ENCODE measurements at places on chromosomes 6 and 20. TPM values are rescaled to one million over a fixed set of nuclear protein-coding genes. Genes with fewer than 3 reads are reported as not detected.

- no peak for DNase-seq
Observed at GRCh38 chr6:40973304-40973703, 65.7 kb downstream of the UNC5CL start.

DNA sequence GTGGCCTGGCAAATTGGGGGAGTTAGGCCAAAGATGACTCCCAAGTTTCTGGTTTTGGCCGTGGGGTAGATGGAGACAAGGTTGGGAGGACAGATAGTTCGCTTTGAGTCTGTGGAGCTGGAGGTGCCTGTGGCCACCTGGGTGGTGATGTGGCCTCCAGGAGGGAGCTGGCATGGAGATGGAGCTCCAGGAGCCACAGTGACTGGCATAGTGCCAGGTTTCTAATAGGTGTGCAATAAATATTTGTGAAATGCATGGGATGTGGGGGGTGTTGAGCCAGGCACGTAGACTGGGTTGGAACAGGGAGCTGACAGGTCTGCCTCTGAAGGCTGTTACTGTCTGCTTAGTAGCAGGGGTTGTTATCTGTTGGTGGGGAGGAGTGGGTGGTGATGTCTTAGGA, 102.7 kb downstream of the PAX1 start:
- no peak for DNase-seq

Gene SYNDIG1
- not detected for total RNA-seq

- peak; percentile 24 for DNase-seq
Observed at GRCh38 chr6:128500014-128500413, 20.4 kb downstream of the PTPRK start.

Gene LY6G6F
- total RNA-seq, result not detected

DNA sequence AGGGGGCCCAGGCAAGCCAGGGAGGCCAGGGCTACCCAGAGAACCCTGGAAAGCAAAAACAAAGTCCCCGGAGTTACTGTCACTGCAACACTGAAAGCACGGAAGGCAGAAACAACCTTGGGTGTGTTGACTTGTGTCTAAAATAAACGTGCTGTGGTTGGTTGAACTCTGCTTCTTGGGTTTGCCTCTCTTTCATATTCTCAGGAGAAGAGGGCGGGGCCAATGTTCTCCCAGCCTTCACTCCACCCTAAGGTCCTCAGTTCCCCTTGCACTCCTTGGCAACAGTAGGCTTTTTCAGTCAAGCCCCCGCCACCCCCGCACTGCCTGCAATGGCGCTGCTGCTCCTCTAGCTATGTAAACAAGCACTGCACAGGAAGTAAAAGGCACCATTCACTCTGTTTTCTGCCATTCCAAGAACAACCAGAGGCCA, 60.9 kb downstream of the COL9A1 start:
- DNase-seq, result no peak

Gene BIRC7
- not detected for total RNA-seq

Gene BNIP5
- total RNA-seq, result not detected

- DNase-seq, result peak; percentile 61
Observed at GRCh38 chr6:97697456-97697855, 414.4 kb upstream of the MMS22L start.

- no peak for DNase-seq
Observed at GRCh38 chr20:63082939-63083735, 76.4 kb upstream of the BHLHE23 start.

GRCh38 chr6:6750594-6751265, 162.2 kb downstream of the LY86 start:
- no peak for DNase-seq

Gene EPPIN
- total RNA-seq, result not detected

DNA sequence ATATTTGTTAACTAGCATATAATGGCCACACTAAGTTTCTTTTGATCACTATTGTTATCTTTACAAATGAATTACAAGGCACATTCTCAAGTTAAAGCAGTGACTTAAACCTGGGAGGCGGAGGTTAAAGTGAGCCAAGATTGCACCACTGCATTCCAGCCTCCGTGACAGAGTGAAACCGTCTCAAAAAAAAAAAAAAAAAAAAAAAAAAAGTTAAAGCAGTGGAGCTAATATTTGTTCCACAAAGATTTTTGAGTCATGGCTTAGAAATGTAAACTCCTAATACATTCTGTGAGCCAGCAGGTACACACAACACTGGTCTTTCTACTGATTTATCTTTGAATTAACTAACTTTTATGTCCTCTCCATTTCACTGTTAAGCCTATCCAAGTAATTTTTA, 221.7 kb upstream of the HTR1E start:
- no peak for DNase-seq

DNA sequence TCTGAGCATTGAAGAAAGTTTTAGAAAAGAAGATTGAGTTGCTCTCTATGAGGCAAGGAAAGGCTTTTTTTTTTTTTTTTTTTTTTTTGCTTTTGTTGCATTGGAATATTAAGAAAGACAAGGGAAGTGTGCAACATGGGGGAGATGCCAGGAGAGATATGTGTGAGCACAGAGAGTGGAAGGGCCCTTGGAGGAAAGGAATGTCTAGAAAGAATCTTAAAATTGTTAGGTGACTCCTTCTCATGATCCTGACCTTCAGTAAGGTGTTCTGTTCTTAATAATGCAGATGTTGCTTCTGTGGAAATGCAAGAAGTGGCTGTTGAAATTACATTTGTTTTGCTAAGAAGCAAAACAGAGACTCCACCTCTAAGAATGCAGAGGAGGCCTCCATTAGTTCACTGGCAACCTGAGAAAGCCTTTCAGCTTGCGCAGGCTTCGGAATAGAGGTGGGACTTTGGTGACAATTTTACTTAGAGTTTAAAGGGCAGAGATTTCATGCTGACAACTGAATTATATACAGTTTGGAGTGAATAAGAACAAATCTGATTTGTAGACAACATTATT, 118.0 kb upstream of the ASCC3 start:
- no peak for DNase-seq

- DNase-seq, result peak; percentile 45
Observed at GRCh38 chr6:43771210-43771857, 1.3 kb downstream of the VEGFA start.

DNA sequence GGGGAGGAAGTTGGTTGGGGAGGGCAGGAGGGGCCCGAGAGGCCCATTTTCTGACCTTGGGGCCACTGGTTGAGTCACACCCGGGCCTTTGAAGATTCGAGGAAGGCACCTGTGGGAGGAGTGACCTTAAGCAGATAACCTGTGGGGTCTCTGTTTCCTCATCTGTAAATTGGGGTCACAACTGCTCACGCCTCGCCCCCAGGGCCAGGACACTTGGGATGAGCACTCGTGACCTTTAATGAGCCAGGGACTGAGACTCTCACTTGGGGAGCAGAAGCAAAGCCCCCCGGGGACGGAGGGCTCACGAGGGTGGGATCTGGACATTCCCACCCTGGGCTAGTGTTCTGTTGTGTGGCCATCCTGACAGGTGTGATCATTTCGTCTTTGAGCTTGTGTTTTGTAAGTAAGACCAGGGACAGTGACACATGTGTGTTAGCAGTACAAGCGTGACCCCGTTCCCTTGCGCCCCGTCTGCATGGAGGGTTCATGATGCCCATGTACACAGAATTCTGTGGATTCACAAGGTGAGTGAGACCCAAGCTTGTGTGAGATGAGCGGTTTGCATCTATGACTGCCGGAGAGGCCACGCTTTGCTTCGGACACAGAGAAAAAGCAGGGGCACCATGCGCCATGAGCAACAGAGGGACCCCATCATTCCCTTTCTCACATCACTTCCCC, 79.3 kb upstream of the PMEPA1 start:
- DNase-seq, result no peak

- DNase-seq, result peak; percentile 88
Observed at GRCh38 chr6:137728386-137729349, 138.4 kb upstream of the TNFAIP3 start.

Gene CFB
- total RNA-seq, result 1.8 TPM

DNA sequence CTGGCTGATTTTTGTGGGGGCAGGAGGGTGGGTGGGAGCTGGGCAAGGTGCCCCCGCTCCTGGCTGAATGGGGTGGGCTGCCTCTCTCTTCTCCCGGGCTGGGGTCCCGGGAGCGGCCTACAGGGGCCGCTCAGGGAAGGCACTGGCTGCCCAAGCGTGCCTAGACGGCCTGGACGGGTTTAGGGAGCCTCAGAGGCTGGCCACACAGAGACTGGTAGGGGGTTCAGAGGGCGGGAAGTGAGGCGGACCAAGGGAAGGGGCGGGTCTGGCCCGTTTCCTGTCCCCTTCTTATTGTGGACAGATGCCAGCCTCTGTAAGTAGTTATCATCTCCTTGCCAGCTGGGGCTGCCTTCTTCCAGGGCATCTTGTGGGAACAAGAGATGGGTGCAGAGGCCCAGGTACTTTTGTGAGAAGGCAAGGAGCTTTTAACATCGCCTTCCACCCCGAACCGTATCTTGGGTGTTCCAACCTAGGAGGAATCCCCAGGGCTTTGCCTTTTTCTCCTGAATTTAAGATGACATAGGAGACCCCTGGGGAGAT, 437 bp downstream of the CD40 start:
- DNase-seq, result no peak

- no peak for DNase-seq
Observed at GRCh38 chr20:49166534-49167449, 21.3 kb downstream of the STAU1 start.

Gene GCNT2
- total RNA-seq, result 0.90 TPM

DNA sequence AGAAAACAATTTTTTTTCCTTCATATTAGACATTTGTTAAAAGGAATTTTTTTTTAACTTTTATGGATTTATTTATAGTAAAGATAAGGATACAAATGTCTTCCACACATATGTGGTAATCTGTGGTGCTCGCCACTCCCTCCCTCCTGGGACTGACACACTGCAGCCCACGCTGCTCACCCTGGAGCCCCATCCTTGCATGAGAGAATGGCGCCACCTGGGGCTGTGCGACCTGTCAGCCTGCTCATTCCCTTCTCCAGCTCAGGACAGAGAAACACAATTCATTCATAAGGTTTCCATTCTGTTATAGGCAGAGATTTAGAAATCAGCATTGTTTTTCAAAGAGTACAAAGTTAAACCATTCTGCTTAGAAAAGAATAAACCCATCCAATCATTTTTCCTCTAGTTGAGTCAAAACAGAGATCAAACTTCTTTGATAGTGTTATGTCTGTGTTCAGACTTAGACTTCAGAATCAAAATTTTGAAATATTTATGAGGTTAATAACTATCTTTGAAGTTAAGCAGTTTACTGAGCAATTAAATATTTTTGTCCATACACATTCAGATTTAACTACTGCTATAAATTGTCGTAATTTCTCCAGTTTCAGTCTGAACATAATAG, 42.8 kb upstream of the DYNLRB1 start:
- DNase-seq, result peak; percentile 66

Gene HSPA1B
- total RNA-seq, result 118 TPM

DNA sequence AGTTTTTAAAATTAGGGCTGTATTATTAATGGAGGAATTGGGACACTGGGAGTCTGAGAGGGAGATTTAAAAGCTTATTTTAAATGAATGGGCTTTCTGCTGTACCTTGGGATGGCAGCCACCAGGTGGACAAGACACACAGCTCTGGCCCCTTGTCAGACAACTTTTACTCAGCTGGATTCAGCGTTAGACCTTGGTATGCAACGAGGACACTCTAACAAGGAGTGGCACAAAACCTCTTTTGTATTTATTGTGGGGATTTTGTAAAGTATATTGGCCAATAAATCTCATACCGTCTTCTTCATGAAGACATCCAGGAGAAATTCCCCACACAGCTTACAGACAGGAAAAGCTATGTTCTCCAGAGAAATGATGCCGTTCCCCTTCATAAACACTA, 105.7 kb downstream of the LCA5 start:
- no peak for DNase-seq

Gene OR2B6
- total RNA-seq, result not detected

DNA sequence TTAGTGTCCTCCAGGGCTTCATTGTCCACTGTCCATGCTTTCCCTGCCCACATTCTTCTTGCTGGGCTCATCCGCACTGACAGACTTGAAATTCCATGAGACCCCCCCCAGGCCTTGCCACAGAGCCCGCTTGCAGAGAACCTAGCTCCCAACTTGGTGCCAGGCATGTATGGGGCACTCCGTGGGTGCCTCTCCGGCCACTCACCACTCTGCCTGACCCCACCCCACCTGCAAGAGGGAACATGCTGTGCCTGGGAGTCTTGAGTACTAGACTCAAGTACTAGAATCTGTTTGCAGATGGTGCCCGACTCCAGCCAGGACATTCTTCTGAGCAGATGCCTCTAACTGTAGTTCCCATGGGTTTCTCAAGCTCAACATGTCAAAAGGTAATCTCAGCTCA, 47.9 kb downstream of the TRERF1 start:
- DNase-seq, result no peak

Gene NANP
- total RNA-seq, result 7.2 TPM

DNA sequence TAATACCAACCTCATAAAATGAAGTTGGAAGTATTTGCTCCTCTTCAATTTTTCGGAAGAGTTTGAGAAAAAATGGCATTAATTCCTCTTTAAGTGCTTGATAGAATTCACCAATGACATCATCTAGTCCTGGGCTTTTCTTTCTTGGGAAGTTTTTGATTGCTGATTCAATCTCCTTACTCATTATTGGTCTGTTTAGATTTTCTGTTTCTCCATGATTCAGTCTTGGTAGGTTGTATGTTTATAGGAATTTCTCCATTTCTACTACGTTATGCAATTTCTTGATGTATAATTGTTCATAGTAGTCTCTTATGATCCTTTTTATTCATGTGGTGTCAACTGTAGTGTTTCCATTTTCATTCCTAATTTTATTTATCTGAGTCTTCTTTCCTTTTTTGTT, 176.9 kb upstream of the PRND start:
- peak; percentile 93 for DNase-seq

DNA sequence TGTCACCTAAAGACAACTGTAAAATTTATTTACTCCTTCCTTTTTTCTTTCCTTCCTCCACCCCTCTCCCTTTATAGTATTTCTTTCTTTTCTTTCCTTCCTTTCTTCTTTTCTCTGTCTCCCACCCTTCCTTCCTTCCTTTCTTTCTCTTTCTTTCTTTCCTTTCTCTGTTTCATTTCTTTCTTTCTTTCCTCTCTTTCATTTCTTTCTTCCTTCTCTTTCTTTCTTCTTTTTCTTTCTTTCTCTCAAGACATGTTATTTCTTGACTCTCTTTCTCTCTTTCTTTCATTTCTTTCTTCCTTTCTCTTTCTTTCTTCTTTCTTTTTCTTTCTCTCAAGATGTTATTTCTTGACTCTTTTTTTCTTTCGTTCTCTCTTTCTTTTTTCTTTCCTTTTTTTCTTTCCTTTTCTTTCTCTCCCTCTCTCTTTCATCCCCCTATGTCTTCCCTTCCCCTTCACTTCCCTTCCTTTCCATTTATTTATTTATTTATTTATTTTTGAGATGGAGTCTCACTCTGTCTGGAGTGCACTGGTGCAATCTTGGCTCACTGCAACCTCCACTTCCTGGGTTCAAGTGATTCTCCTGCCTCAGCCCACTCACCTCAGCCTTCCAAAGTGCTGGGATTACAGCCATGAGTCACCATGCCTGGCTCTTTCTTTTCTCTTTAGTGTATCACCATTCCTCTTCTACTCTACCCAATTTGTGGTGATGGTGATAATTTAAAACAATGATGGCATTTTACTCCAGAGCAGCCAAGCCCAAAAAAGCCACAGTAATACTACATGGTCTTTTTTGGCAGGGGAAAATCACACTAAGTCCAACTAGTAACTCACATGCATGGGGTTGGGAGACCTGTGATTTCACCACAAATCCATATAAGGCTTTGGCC, 188.2 kb downstream of the ADGRG6 start:
- DNase-seq, result no peak

Measured in IMR-90 (cell line).